ENCODE measurements at places on chromosomes 16 and 17. TPM values are rescaled to one million over a fixed set of nuclear protein-coding genes. Genes with fewer than 3 reads are reported as not detected.

Gene CNGB1
- total RNA-seq = not detected

DNA sequence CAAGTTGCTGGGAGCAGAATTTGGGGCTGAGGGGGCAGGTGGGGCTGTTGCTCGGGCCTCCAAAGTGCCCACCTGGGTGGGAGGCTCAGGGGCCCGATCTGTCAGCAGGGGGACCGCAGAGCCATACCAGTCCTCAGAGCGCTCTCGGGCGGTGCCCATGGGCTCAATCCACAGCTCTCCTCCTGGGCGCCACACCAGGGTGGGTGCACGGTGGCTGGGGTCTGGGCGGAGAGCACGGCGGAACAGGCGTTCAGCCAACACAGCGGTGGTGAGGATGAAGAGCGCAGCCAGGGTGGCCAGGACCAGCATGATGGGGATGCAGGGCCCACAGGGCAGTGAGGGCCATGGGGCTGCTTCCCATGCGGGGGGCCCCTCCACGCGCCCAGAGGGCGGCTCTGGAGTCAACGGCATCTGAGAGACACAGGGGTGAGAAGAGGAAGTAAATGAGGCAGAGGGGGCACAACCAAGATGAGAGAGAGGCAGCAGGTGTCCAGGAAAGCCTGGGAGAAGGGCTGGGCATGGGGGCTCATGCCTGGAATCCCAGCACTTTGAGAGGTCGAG is 1.2 kb downstream of the C16orf54 start:
- peak; percentile 68 for DNase-seq

GRCh38 chr17:34248511-34249024 is 6.5 kb upstream of the CCL2 start:
- no peak for DNase-seq

Gene ALDH3A1
- not detected for total RNA-seq

- DNase-seq = peak; percentile 70
These were observed 516 bp downstream of the ABR start for GRCh38 chr17:1179112-1179817.

DNA sequence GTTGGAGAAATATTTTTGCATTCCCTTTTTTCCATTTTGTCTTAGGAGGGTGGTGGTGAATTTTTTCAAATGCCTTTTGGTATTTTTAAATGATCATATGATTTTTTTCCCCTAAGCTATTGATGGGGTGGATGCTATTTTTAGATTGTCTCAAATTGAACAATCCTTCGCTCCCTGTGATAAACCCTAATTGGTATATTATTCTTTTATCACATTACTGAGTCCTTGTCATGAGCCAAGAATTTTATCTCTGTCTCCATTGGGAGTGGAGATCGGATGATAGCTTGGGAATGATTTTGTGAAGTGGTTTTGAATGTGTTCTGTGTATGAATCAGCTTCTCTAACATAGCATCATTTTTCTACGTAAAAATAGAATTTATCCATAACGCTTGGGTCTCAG is 15.4 kb downstream of the NECAB2 start:
- DNase-seq = no peak

GRCh38 chr17:47989159-47989558 is 18.2 kb downstream of the CDK5RAP3 start:
- DNase-seq = no peak

Gene WWP2
- total RNA-seq = 57.5 TPM

Gene MYH8
- not detected for total RNA-seq

Gene P2RX5
- 92.3 TPM for total RNA-seq

DNA sequence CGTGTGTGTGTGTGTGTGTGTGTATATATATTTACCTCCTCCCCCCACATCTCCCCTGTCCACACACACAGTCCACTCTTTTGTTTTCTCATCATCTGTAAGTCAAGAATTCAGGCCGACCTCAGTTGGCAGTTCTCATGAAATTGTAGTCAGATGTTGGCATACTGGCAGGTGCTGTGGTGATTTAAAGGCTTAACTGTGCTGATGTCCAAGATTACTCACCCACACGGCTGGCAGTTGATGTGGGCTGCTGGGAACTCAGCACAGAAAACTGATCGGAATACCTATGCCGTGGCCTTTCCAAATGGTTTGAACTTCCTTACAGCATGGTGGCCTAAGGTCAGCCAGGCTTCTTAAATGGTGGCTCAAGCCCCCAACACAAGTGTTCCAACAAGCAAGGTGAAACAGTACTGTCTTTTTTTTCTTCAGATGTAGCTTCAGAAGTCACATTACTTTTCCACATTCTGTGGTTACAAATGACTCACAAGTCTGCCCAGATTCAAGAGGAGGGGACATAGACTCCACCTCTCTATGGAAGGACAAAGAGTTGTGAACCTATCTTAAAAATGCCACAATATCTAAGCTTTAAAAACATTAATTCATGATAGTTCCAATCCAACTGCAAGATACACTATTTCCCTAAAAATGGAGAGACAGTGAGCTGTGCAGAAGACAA is 198.5 kb upstream of the HS3ST4 start:
- no peak for DNase-seq

Data from activated CD4-positive, alpha-beta T cell treated with anti-CD3 and anti-CD28 coated beads, Interleukin-2, amount 10 ng/mL, durations not matched to agents 24 days and 14 days (primary cell).